Bone marrow (tissue), 2 donors: ENCODE measurements at places on chromosomes 5 and 9.
A peak's percentile ranks its signal among the peaks of the same experiment; 100 is the strongest.

GRCh38 chr5:139702548-139702947 lies 54.4 kb downstream of the CXXC5 start:
- no peak for DNase-seq

DNA sequence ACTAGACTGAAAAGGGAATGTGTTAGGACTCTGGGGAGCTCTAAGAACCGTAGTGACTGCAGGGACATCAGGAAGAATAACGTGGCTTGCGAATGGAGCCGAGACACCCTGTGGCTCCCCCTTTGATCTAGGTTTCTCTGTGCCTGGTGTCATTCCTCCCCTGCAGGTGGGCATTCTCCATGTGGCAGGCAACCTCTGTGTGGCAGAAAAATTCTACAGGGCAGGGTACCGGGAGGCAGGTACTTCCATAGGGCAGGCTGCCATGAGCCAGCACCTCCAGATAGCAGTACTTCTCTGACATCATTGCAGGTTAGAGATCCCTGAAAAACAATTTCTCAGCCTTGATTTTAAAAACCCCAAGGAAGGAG lies 43.1 kb downstream of the ROPN1L start:
- no peak for DNase-seq

- no peak for DNase-seq
Measured at GRCh38 chr5:82459626-82460025, 181.5 kb upstream of the RPS23 start.

- no peak for DNase-seq
Measured at GRCh38 chr9:130957451-130958203, 18.6 kb upstream of the FIBCD1 start.

- DNase-seq = no peak
Measured at GRCh38 chr5:5616247-5616895, 193.9 kb downstream of the ICE1 start.

DNA sequence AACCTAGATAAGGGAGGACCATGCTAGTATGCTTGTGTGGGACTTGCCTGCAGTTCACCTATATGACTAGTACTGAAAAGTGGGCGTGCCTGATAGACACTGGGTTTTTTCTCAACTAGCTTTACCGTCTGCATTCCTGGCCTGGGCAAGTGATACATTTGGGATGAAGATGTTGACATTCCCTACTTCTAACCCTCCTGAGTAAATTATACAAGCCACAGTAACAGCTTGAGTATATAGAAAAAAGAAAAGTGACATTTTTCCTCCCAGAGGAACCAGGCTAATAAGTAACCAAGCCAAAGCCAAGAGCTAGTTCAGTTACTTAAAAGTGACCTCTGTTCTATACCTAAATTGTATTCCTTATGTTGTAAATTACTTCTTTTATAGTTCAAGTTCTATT lies 153.8 kb upstream of the CYLC2 start:
- DNase-seq = no peak

GRCh38 chr9:14797435-14797834 lies 74.9 kb upstream of the CER1 start:
- DNase-seq = no peak

- DNase-seq = no peak
Measured at GRCh38 chr9:89829346-89829745, 224.5 kb downstream of the GADD45G start.

DNA sequence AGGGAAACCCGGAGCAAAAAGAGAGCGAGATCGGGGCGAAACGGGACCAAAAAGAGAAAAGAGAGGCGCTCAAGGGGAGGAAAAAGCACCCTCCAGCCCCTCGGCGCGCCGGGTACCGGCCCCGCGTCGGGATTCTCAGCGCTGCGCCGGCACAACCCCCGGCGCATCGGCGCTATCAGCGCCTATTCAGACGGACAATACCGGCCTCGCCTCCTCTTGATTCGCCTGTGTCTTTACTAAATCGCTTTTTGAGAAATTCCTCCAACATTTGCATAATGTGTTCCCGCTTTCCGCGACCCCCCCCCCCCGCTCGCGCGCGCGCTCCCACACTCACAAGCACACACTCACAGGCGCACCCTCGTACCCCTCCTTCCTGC lies 578 bp downstream of the LHX6 start:
- peak; percentile 6 for DNase-seq

DNA sequence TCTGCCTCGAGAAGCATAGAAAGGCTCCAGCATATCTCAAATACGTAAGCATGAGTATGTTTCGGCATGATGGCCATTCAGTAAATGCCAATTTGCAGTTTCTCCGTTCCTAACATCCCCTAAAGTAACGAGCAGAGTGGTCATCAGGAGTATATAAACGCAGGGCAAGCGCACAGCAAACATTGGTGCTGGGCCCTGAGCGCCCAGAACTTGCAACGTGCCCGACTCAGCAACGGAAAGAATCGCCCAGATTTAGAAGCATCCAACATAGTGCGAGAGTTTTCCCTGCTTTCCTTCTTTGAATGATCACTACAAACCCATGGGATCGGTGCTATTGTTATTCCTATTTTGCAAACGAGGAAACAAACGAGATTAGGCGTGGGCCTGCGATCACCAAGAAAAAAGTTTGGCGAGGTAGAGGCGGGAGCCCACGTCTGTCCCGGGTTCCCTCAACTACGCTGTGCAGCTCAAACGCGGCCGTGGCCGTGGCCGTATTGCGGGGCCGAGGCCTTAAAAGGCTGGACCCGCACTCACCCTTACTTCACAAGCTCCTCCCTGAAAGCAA lies 505 bp downstream of the RPS14 start:
- DNase-seq = no peak

DNA sequence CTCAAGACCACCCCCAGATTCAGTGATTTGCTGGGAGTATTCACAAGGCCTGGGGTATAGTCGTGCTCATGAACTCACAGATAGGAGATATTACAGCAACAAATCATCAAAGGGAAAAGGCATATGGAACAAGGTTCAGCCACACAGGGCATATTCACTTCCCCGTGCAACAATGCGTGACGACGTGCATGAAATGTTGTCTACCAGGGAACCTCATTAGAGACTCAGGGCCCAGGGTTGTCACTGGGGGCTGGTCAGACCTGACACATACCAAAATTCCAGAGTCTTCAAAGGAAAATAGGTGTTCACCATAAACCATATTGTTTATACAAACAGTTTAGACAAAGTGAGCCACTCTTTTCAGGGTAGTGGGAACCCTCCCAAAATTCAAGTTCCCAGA lies 212.4 kb downstream of the RFK start:
- DNase-seq = no peak

- no peak for DNase-seq
Measured at GRCh38 chr5:57718155-57718554, 235.5 kb upstream of the ACTBL2 start.

DNA sequence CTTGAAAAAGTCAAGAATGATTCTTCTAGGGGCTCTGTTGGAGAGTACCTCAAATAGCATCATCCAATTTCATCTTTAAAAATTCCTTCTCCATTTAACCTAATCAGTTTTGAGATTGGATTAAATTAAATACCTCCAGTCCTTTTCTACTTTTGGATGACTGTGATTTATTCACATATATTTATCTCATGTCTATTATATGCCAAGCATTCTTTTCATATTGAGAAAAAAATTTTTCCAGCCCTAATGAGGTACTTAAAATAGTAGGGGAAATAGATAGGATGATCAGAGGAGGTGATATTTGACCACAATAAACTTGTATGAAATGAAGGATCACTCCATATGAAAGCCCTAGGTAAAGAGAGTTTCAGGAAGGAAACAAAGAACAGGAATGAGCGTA lies 250.1 kb downstream of the MAT2B start:
- DNase-seq = no peak

- no peak for DNase-seq
Measured at GRCh38 chr5:137294604-137295003, 204.5 kb downstream of the SPOCK1 start.

GRCh38 chr5:154059039-154059430 lies 20.3 kb downstream of the MFAP3 start:
- no peak for DNase-seq

- no peak for DNase-seq
Measured at GRCh38 chr5:145161391-145161790, 673.8 kb downstream of the PRELID2 start.

DNA sequence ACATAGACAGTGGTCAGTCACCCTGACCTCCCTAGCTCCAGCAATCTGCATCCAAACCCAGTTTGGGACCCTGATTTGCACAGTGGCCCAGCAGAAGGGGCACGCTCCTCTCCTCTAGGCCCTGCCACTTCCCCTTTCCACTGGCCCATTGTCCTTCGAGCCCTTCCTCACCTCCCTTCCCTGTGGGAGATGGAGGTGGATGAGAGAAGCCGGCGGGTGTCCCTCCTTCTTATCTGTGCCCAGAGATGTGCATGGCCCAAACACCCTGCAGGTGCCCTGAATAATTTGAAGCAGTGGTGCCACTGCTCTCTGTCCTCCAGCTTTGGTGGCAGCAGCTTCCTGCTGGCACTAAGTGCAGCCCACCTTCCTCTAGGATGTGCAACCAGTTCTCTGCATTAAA lies 140.0 kb downstream of the BARX1 start:
- no peak for DNase-seq

GRCh38 chr5:159309689-159310433 lies 20.4 kb downstream of the IL12B start:
- DNase-seq = no peak

DNA sequence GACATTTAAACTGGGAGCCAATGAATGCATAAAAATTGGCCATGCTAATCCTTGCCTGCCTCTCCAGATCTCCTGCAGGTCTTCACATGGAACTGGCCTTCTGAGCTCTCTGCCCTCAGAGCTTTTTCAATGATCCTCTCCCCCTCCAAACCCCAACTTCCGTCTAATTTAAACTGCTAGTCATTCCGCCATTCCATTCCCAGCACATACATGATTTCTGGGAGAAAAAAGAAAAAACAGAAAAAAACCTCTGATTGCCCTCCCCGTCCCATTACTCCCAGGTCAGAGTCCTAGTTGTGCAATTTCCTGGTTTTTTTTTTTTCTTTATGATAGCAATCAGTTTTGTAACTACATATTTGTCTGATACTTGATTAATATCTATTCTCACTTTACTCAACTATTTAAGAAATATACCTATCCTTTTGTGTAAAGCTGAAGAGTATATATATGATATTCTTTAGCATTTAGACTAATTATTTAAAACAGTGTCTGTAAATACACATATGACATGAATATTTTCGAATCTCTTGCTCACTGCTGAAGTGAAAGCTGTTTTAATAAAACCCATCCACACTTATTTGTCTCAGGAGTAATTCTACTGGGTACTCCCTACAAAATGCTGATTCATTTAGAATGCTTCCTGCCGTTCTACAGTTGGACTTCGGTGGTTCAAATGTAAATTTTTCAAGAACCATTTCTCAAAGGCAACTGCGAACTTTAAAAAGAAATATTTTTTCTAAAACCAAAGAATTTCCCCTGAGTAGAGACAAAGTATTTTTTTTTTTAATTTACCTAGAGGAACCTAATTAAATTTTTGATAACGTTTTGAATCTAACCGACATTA lies 1.6 kb downstream of the HINT1 start:
- no peak for DNase-seq

GRCh38 chr9:107872457-107873192 lies 383.1 kb upstream of the KLF4 start:
- DNase-seq = no peak
